ENCODE measurements at places on chromosomes 2 and 18.

- peak; percentile 60 for DNase-seq
These were observed 758.0 kb upstream of the ZEB2 start for GRCh38 chr2:145277922-145278321.

- DNase-seq = peak; percentile 38
These were observed 126.9 kb upstream of the PIK3C3 start for GRCh38 chr18:41828137-41828536.

DNA sequence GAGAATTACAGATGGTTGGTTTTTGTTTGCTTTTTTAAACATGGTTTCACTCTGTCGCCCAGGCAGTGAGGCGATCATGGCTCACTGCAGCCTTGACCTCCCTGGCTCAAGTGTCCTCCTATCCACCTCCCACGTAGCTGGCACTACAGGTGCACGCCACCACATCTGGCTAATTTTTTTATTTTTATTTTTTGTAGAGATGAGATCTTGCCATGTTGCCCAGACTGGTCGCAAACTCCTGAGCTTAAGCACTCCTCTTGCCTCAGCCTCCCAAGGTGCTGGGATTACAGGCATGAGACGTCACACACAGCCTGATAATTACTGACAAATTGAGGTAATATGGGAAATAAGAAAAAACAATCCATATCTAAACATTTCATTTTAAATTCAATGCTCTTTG, 110.5 kb upstream of the ZSWIM2 start:
- DNase-seq = no peak

- no peak for DNase-seq
These were observed 118.2 kb downstream of the PAX3 start for GRCh38 chr2:222180619-222181018.

GRCh38 chr18:7735196-7735595, 168.1 kb downstream of the PTPRM start:
- no peak for DNase-seq

DNA sequence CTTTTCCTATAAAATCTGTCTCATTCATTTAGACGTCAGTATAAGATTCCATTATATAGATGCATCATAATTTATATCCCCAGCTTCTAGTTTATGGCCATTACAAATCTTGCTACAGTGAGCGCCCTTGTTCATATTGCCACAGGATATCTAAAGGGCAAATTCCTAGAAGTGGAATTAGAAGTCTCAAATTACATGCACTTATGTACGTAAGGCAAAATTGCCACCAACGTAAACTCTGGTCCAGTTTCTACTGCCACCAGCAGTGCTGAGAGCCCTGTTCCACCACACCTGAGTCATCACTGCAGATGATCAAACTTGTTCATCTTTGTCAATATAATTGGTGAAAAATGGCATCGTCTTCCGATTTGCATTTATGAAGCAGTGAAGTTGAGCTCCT, 90.9 kb upstream of the ID2 start:
- no peak for DNase-seq

DNA sequence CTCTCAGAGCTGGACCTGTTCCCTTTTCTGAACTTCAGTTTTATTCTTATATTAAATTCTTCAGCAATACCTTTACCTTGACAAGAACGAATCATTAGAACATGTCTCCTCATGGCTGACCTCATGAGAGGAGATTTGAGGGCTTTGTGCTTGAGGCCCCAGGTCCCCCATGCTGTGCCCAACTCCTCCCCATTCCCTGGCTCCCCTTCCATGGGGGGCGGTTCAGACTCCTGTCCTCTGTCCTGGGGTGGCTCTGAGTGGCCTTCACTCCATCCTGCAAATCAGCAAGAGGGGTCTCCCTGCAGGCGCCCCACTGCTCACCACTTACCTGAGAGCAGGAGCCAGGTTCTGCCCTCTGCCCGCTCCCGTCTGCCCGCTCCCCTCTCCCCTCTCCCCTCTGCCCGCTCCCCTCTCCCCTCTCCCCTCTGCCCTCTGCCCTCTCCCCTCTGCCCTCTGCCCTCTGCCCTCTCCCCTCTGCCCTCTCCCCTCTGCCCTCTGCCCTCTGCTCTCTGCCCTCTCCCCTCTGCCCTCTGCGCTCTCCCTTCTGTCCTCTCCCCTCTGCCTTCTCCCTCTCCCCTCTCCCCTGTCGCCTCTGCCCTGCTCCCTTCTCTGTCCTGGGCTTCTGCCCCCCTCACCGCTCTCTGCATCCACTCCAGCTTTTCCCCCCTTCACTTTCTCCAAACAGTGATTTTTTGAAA, 98.7 kb upstream of the ALKAL2 start:
- DNase-seq = no peak

GRCh38 chr18:55486936-55487335, 101.1 kb downstream of the TCF4 start:
- no peak for DNase-seq

DNA sequence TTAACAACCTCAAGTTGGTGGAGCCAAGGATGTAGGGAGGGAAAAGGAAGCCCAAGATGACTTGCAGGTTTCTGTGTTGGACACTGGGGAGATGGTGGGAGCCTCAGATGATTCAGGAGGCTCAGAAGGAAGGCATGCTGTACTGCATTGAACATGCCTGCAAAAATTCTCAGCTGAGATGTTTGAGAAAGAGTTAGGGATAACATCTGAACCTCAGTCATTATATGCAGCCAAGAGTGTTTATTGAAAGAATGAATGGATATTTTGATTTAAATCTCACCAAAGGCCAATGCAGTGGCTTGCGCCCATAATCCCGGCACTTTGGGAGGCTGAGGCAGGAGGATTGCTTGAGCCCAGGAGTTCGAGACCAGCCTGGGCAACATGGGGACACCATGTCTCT, 243.0 kb downstream of the MYCN start:
- DNase-seq = no peak

GRCh38 chr2:233990261-233990798, 60.2 kb upstream of the SPP2 start:
- DNase-seq = peak; percentile 56

DNA sequence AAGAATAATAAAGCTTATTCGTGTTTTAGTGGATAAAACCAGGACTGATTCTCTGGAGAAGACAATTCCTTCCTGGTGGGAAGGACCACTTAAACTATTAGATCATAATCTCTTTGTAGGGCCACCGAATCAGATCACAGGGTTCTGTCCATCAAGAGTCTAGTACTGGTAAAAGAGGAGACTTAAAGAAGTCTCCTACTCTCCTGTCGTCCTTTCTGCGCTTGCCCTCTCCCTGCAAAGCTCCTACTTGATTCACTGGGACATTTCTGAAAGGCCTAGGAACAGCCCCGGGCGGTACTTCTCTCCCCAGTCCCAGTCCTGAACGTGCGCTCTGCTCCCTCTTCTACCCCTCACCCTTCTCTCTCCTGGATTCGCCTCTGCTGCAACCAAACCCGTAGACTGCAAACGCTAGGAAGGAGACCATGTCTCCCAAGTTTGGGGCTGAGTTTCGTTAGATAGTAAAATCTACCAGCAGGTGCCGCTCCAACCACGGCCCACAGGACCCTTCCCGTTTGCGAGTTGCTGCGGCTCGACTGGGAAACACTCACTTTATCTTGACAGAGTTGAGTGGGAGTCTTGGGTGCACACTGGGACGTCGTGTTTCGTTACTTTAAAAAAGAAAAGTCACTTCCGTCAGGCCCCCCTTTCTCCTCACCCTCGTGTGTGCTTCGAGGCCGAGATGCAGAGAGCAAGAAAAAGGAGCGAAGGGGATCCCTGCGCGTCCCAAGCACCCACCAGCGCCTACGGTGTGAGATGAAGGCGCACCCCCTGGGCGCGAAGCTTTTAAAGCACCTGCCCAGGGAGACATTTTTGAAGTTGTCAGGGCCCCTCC, 923 bp downstream of the FIGLA start:
- DNase-seq = peak; percentile 57

DNA sequence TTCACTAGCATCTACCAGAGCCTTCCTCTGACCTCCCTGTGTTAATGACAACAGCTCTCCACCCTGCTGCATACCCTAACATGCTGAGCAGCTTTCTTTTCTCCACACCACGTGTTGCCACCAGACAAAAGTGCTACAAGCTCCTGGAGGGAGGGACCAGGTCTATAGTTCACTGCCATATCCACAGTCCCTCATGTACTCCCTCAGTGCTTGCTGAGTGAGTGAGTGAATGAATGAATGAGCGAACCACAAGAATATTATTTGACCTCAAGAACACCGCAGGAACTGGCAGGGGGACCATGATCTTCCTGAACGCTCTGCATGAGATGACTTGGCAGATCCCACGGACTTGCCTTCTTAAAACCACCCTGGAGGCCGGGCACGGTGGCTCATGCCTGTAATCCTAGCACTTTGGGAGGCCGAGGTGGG, 47.4 kb upstream of the CAB39 start:
- no peak for DNase-seq

DNA sequence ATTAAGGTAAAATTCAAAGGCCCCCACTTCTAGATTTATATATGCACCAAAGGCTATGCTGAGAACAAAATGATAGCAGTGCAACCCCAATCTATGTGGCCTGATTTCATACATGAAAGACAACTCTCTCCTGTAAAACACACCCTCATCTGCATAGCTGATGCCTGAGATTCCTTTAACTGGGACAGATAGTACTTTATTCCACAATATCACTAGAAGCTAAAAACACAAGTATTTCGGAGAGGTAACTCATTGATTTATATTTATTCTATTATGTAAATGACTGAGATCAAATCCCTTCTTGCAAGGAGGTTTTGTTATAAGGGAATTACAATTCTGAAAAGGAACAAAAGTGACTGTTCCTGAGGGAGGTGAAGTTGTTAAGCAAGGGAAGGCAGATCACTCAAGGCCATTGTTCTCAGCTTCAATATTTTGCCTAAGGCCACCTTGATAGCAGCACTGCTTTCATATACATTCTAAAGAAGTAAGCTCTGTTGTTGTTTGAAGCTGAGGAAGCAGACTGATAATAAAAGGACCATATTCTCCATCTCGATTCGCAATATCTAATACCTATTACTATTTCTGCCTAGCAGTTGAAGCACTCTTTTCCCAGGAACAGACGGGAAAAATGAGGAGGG, 471.0 kb upstream of the CDH7 start:
- no peak for DNase-seq

DNA sequence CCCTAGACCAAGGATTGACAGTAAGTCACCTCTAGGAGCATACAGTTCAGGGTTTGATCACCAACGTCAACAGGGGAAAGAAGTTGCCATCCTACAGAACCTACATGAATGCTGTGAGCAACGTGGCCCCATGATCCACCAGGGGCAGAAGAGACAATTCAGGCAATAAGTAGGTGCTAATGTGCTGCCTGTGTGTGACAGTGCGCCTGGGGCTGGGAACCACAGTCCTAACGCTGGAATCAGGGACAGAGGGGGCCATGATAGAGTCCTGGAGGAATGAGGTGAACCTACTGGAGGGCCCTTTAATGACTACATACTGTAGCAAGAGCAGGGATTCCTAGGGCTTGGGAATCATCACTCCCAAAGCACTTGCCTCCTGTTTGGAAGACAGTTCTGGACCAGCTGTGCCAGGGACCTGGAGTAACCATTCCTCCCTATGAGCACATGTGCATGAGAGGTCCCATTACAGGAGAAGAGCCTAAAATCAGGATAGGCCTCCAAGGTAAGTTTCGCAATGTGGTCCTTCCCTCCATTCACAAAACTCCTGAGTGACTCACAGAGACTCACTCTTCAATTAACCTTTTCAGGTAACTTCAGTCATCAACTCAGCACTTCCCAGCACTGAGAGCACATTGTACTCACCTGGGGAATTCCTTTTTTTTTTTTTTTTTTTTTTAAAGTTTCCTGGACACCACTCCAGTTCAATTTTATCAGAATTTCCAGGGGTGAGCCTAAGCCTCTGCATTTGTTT, 214.0 kb downstream of the TMEM163 start:
- peak; percentile 79 for DNase-seq

DNA sequence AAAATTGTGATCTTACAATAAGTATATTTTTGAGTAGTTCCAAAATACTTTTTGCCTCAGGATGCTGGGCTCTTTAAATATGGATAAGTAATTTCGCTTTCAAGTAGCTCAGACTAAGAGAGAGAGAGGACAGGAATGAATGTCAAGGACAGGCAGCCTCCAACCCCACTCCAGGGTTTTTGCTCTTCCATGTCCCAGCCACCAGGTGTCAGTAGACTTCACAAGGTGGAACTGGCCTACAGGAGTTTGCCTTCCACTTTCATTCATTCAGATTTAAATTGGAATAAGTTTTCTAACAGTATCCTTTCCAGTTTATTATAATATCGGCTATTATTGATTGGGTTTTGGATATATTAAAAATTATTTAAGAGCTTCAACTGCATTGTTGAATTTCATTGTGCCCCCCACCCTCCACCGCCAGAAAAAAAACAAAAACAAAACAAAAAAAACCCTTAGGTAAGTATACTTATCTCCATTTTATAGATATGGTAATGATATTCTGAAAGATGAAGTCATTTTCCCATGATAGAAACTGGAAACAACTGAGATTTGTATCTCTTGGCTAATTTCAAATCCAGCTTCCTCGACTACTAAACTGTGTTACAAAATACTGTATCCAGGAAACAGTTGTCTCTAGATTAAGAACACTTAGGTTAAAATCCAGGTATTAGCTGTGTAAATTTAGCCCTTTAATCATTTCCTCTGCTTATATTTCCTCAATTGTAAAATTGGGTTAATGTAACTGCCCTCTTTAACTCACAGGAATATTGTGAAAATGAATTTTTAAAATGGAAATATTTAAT, 793.1 kb downstream of the ERBB4 start:
- peak; percentile 63 for DNase-seq

DNA sequence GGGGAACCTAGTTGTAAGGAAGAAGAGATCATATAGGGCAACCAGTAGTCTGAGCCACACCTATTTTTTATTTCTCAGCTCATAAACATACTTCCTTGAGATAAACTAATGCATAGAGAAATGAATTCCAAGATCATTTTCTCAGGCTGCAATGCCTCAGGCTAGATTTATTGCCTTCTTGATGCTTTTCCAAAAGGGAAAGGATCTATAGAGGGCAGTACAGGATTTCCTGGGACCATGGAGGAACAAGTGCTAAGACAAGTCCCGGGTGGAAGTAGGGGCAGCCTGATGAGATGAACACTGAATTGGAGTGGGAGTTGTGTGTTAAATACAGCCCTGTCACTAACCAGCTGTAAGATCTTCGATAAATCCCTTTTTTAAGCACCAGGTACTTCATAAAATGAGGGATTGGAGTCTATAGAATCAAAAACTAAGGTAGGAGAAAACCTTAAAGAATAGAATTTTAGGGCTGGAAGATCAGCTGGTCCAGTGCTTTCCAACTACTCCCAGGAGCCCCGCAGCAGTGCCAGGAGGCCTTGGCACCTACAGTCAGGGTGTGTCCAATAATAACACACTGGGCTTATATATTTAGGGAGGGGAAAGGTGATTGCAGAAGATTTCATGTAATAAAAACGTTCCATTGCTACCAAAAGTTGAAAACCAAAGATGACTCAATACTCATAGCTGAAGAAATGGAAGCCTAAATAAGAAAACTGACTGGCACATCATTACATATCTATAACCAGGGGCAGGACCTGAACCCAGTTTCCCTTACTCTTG, 58.1 kb downstream of the SERTAD2 start:
- DNase-seq = peak; percentile 7

DNA sequence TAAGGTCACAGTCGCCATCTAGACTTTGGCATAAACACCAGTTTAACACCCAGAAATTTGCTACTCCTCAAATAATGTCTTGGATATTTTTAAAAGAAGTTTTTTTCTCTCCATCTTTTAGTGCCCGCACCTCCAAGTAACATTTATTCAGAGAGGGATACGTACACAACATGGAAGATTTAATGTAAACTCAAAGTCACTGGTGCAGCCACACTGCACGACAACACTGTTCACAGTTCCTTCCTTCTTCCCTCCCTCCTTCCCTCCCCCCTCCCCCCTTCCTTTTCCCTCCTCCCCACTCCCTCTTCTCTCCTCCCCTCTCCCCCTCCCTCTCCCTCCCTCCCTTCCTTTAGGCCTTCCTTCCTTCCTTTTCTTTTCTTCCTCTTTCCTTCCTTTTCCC, 56.5 kb downstream of the NPPC start:
- no peak for DNase-seq
